ENCODE measurements at places on chromosomes 13 and 19.

DNA sequence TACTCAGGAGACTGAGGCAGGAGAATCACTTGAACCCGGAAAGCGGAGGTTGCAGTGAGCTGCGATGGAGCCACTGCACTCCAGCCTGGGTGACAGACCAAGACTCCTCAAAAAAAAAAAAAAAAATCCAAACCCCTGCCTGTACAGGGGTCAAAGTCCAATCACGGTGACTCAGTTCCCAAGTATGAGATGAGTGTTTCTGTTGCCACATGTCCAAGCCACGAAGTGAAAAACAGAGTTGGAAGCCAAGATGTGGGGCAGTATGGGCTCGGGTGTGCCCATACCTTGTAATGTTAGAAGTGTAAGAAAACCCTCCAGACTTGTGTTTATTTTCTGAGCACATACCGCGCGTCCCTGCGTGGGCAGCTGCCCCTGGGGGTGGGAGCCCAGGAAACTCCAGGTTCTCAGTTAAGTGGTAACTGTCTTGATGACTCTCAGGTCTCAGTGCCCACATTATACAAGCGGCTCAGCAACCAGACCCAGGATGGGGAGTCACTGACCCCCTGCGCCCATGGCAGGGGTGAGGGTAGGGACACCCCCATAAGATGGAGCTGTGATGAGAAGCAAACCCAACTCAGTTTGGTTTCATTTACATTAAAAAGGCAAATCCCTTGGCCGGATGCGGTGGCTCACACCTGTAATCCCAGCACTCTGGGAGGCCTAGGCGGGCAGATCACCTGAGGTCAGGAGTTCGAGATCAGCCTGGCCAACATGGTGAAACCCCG is 1.2 kb upstream of the GPX4 start:
- peak; percentile 89 for DNase-seq

GRCh38 chr13:65347420-65348030 is 1882.6 kb downstream of the PCDH9 start:
- no peak for DNase-seq

DNA sequence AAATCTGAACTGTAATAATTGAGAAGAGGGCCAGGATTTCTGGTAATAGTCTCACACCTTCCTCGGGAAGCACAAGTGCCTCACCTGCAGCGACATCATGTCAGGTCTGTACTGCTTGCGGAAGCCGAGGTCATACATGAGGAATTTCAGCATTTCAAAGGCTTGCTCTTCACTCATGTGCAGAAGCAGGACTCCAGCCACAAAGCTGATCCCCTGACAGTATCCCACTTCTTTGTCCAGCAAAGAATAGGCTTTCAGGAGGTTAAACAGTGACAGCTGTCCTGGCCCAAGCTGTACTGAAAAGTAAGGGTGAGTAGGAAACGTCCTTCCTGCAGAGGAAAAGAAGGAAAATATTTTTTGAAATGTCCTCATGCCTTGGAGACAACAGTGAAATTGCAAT is 182.7 kb downstream of the TBC1D4 start:
- DNase-seq, result no peak

DNA sequence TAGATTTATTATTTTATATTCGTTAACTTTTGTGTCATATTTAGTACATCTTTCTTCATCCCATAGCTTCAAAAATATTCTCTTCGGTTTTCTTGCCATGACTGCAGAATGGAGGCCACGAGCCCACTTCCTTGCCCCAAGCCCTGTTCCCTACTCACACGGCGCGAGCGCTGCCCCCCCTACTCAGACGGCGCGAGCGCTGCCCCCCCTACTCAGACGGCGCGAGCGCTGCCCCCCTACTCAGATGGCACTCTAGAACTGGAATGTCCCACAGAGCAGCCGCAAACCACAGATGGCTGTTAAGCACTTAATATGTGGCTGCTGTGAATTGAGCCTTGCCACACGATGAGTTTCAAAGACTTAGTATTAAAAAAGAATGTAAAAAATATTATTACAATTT is 102.2 kb upstream of the PEG3 start:
- DNase-seq, result no peak

- DNase-seq, result no peak
Observed at GRCh38 chr13:29589234-29589633, 6.3 kb downstream of the SLC7A1 start.

DNA sequence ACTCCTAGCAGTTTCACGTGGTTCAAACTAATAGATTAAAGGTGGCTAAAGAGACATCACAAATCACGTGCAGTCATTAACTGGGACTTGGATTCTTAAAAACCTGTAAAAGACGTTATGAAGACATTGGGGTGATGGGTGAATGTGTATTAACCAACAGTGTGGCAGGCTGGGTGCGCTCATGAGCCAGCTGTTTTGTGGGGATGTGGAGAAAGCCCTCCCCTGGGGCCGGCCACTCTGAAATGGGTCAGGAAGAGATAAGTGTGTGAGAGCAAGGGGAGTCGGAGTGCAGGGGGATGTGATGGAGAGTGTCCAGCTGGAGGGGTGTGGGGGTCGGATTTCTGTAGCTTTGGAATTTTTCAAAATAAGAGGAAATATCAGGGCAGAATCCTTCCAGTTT is 10.4 kb downstream of the UPF1 start:
- no peak for DNase-seq

DNA sequence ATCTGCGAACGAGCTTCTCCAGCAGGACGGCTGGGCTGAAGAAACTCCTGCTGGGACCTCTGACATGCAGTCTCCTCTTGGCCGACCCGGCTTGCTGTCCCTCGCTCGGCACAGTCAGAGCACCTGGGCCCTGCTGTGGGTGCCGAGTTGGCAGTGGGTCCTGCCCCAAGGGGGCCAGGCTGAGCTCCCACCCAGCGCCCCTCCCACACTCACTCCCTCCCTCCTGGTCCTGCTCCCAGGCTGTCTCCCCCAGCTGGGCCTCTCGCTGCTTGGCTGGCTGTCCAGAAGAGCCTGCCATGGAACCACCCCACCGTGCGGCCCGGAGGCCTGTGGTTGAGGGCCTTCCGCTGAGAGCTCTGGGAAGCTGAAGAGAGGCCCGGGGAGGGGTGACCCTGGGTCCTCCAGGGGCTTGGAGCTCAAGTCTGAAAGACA is 6.0 kb downstream of the AKT2 start:
- no peak for DNase-seq

- no peak for DNase-seq
Observed at GRCh38 chr19:34838753-34839431, 65.9 kb upstream of the ZNF599 start.

GRCh38 chr13:67139551-67139950 is 90.6 kb downstream of the PCDH9 start:
- no peak for DNase-seq

- no peak for DNase-seq
Observed at GRCh38 chr13:111855191-111855590, 211.8 kb upstream of the SOX1 start.

DNA sequence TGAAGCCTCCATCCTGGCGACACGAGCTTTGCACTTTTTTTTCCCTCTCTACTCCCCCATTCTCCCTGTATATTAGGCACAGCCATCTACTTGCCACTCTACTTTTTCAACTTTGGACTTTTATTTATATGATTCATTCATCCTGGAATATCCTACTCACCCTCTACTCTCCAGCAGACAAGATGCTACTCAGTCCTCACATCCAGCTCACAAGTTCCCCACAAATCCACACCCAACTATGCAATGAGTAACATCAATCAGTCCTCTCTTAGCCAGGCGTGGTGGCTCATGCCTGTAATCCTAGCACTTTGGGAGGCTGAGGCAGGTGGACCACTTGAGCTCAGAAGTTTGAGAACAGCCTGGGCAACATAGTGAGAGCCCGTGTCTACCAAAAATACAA is 23.9 kb upstream of the URAD start:
- no peak for DNase-seq

DNA sequence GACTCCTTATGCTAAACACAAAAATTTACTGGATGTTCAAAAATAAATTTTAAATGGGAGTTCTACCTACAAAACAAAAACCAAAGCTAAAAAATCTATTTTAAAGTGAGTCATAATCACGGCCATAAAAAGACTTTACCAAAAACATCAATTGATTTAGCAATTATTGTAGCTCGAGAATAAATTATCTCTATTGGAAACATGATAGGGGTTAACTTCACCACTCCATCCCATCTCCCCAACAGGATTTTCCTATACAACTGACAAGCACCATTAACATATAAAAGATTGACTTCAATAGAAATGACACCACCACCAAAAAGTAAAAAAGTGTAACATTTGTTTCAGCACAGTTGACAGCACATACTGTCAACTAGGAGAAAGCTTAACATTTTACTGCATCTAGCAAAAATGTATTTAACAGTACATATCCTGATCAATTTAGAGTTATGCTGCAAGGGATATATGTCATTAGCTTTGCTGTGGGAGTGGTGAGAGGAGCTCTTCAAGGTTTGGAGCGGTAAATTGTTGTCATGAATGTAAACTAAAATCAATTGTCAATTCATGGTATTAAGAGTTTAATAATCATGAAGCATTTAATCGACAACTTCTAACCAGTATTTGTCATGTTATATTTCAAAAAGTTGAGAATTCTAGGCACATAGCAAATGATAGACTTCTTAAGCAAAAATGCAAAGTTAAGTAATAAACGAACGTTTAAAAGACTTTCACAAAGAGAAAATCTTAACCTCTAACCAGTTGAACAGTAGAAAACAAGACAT is 3.8 kb downstream of the UBL3 start:
- no peak for DNase-seq

- no peak for DNase-seq
Observed at GRCh38 chr13:44159633-44160279, 213.9 kb upstream of the SERP2 start.

DNA sequence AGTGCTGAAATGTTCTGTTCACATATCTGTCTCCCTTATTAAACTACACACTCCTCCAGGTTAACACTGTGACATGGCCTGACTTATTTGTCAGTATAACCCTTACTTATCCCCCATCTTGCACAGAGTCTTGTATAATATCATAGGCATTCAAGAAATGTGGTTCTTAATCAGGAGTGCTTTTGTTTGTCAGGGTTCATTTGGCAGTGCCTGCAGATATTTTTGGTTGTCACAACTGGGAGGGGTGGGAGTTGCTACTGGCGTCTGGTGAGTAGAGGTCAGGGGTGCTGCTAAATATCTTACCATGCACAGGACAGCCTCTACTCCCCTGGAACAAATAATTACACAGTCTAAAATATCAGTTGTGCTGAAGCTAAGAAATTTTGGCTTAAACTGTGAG is 20.4 kb upstream of the OBI1 start:
- no peak for DNase-seq

GRCh38 chr13:48624858-48625257 is 28.9 kb upstream of the CYSLTR2 start:
- no peak for DNase-seq

- no peak for DNase-seq
Observed at GRCh38 chr19:31350033-31350692, 927 bp upstream of the TSHZ3 start.

GRCh38 chr19:6424195-6424938 is at the start of gene KHSRP:
KHSRP (minus strand) TSS chr19:6424811; CDS start chr19:6424701, 110 bp downstream.
- DNase-seq, result peak; percentile 34

GRCh38 chr13:58134012-58134411 is 502.5 kb downstream of the PCDH17 start:
- DNase-seq, result no peak

- DNase-seq, result no peak
Observed at GRCh38 chr13:59653916-59654315, 509.8 kb downstream of the DIAPH3 start.

- DNase-seq, result no peak
Observed at GRCh38 chr13:101205408-101205807, 210.9 kb downstream of the NALCN start.

- peak; percentile 46 for DNase-seq
Observed at GRCh38 chr13:73924607-73925006, 209.6 kb downstream of the KLF12 start.

GRCh38 chr13:110676595-110677587 is 29.0 kb downstream of the CARS2 start:
- no peak for DNase-seq

DNA sequence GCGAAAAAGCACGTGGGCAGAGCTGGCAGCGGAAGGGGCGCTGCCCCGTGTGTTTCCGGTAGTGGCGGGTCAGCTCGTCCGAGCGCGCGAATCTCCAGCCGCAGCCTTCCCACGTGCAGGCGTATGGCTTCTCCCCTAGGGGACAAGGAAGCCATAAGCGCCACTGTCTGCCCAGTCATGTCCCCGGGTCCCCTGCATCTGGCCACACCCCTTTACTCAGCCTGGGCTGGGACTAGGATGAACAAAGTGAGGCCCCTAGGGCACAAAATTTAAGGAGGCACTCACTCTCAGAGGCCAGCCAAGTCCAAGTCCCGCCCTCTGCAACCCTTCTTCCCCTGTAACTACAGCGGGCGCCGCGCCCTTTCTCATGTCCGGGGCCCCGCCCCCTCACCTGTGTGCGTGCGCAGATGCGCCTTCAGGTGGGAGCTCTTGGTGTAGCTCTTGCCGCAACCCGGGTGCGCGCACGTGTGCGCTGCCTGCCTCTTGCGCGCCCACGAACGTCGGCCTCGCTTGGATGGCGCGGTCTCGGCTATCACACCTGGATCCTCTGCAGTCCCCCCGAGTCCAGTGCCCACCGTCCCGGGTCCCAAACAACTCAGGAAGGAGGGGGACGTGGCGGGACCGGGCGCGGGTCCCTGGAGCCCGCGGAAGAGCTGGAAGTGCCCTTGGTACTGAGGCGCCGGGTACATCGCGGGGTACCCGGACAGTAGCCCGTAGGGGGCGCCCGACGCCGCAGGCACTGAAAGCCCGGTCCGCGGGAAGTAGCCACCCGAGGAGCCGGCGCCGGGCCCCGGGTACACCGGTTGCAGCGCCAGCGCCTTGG is 1.9 kb downstream of the KLF1 start:
- peak; percentile 94 for DNase-seq

DNA sequence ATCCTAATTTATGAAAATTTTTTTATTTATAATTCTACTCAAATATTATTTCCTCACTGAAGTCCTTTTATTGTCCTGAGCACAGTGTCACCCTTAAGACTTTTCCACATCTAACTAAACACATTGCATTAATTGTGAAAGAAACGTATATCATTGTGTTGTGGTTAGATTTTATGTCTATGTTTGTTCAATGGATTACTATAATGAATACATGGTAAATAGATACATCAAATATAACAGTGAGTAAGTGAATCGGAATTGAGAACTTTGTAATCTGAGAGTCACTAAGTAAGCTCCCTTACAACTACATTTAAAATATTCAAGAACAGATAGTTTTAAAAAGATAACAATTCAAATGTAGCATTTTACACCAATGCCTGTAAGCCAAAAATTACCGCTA is 417.6 kb upstream of the PCDH20 start:
- DNase-seq, result no peak

- DNase-seq, result no peak
Observed at GRCh38 chr13:49238621-49239020, 9.1 kb upstream of the CDADC1 start.

DNA sequence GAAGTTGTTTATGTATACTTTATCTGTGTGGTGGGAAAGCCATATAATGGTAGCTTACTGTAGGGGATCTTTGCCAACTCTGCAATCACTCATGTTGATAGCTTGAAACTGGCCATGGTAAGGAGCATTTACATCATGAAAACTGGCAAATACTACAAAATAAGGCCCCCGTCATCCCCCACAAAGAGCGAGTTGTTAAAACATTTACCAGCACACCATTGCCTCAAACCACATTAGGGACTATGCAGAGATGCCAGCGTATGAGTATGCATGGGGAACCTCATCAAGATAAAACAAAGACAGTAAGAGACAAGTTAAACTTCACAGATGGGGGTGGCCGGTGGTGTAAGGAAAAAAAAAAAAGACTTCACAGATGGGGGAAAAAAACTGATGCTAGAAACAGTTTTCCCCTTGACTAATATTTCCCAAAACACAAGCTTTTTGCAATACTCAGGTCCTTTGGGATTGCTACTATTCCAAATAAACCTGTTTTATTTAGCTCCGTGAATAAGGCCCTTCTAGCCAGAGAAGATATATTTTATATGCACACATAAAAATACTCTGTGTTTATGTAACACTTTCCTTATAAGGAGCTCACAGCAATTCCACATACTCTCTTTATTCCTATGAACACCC is 70.6 kb upstream of the SERP2 start:
- no peak for DNase-seq
